Caco-2 (cell line): ENCODE measurements at places on chromosomes 6 and 20.

DNA sequence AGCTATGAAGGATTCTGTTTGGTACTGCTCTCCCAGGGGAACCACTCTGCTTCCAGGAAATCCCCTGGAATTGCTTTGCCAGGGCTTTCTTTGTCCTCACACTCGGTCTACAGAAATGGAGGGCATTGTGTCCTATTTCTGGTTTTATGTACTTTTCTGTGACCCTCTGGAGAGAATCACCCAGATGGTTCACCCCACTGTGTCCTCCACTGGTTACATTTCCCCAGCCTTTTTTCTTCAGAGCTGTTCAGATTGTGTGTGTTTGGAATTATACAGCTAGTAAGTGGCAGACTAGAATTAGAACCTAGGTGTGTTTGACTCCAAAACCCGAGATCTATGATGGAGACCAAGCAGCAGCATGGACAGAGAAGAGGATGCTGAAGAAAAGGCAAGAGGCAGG lies 80.8 kb downstream of the CD164 start:
- no peak for DNase-seq

GRCh38 chr20:42857446-42857845 lies 332.3 kb downstream of the PTPRT start:
- no peak for DNase-seq

DNA sequence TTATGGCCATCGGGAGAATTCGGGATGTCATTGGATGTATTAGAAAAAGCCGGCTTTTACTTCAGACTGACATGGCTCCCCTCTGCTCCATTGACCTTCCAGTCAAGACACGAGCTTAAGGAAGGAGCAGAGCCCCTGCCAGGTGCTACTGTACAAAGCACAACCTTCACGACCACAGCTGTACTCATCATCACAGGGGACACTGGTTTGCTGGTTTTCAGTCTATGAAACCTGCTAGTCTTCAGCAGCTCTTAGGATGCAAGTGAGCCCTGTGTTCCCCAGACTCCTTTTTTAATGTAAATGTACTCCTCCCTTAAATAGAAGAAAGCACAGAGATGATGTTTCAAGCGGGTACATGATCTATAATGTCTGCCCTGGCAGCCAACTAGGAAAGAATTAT lies 1.9 kb upstream of the TRAPPC3L start:
- DNase-seq: no peak

- DNase-seq: peak; percentile 21
Measured at GRCh38 chr20:40949346-40949745, 79.3 kb upstream of the TOP1 start.

DNA sequence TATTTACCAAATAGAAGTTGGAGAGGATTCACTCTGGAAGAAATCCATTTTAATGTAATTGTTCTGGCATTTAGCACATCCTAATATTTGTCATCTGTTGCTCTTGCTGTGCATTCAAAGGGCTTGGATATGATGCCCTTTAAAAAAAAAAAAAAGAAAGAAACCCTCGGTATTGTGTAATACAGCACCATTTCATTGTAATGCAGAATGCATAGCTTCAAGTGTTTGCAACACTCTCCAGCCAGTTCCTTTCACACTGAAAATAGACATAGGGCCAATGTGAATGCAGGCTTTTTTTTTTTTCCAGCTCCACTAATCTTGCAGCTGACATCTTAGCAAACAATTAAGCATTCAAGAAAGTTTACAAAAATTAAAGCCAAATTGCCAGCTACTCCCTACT lies 197.4 kb upstream of the POU3F2 start:
- DNase-seq: no peak

DNA sequence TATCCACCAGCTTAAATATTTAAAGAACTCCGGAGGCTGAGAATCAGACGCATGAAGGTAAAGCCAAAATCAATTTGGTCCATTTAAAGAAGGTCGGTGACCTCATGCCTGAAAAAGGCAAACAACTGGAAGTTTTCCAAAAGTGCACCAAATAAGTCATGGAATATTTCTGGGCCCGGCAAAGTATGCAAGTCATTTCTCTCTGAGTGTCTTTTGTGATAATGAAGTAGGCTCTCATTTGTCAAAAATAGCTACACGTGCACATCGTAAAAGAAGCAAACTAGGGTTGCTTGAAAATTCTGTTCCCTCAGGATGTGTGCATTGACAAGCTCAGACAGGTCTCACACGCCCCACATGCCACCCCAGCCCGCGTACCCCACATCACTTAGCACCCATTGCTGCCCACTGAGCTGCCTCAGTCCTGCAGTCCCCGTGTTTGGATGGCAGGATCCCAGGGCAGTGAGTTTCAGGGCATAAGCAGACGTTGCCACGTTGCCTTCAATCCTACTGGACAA lies 20.5 kb upstream of the PYGB start:
- no peak for DNase-seq

DNA sequence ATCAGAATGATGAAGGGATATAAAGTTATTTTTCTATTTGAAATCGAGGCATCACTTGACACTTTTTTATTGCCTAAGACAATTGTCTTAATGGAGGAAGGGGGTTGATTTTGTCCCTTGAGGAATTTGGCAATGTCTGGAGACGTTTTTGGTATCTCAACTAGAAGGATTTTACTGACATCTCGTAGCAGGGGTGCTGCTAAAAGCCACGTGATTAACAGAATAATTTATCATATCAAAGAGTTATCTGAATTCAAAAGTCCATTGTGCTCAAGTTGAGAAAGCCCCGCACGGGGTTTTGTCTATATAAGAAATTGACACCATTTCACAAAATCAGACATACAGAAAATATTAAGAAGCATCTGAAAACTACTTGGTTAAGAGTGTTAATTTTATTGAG lies 1.5 kb upstream of the TAAR6 start:
- no peak for DNase-seq

- DNase-seq: no peak
Measured at GRCh38 chr20:45153752-45154151, 20.9 kb upstream of the PI3 start.

GRCh38 chr6:134535831-134536230 lies 217.9 kb upstream of the SGK1 start:
- DNase-seq: no peak

DNA sequence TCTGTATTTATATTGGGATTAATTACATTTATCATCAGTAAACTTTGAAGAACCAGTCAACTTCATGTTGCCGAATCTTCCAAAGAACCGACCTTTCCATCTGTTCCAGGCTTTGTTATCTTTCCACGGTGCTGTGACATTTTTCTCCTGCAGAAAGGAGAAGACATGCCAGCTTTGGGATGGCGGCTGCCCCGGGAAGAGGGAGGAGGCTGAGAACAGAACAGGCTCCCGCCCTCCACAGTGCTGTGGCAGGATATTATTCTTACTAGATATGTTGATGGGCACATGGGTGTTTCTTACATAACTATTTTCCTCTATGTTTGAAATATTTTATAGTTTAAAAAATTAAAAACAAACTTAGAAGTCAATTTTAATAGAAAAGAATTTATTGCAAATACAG lies 44.9 kb downstream of the GINS1 start:
- no peak for DNase-seq

DNA sequence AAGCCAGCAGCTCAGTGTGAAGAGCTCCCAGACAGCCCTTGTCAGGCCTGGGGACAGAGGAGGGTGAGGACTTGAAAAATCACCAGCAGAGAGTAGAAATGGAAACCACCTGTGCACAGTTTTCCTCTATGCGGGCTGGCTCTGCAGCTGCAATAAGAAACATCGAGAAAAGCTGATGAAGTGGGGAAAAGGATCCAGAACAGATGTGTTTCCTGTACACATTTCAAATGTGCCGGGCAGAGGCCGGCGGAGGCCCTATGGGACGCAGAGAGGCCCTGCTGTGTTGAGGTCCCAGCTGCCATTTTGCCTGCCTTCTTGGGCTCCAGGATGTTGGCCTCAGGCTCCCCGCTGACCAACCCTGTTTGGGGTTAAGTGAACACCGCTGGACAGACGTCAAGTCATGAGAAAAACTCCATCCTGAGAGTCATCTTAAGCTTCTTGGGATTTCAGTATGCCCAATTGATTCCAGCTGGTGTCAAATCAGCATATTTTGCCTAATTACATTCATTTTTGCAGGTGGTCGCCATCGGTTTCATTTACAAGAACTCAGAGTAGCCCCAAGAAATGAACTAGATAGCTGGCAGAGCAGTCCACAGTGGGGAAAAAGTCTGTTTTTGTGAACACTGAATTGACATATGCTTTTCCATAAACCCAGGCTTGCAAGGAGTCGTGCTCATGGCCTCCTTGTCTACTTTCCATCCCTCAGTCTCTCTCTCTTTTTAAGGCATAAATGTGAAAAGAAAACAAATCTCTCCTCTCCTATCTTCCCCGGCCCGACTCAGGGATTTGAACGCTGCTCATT lies 150.4 kb upstream of the PHACTR3 start:
- no peak for DNase-seq

DNA sequence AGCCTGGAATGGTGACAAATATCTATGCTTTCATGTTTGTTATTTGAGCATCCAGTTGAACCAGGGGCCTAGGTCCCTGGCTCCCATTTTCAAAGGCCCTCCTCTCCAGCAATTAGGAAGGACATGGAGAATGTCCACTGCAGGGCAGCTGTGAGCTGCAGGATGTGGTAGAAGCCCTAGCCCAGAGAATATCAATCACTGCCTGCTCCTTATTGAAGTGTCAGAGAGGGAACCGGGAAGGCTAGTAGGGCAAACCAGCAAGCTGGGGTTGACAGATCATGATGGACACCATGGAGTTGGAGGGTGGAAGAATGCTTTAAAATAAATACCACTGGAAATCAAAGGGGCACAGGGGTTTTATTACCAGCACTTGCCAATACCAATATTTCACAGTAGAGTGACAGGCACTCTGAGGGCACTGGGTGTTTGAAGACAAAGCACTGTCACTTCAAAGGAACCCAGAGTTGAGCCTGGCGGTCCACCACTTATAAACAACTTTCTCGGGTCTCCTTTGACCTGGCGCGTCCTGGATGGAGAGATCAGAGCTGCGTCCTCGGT lies 47.7 kb downstream of the ZNF831 start:
- DNase-seq: no peak

- no peak for DNase-seq
Measured at GRCh38 chr20:8964959-8965562, 103.8 kb upstream of the PLCB4 start.

GRCh38 chr6:159914565-159914923 lies 23.8 kb downstream of the MAS1 start:
- DNase-seq: no peak
